ENCODE measurements at places on chromosomes 12 and 14.

- DNase-seq, result no peak
Measured at GRCh38 chr12:23424685-23425084, 524.8 kb downstream of the SOX5 start.

GRCh38 chr14:20712904-20713303 lies 24.3 kb downstream of the ANG start:
- no peak for DNase-seq

GRCh38 chr12:97487470-97487869 lies 24.9 kb downstream of the RMST start:
- no peak for DNase-seq

DNA sequence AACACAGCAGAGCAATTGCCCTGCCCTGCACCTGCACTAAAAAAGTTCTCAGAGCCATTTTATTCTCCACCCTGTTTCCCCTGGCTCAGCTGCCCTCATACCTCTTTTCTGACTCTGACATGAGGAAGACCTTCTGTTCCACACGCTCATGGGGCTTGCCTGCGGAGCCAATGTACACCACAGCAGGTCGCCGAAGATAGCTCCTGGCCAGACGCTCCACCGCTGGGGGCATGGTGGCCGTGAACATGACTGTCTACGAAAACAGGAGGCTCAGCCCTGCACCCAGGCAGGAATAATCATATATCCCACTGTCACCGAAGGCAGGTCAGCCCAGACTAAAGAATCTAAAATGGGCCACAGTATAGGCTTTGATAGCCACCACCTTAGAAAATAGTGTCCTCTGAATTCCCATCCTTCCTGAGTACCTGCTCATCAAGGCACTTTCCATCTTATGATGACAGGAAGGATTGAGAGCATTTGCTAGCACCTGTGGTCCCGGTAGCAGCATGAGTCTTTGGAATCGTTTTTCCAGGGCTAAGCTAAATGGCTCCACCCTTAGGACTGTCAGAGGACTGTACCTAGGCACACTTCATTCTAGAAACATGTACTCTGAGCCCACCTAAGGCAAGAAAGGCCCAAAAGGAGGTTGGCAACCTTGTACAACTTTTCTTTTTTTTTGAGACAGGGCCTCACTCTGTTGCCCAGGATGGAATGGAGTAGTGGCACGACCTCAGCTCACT lies 14.2 kb downstream of the CACNB3 start:
- no peak for DNase-seq

DNA sequence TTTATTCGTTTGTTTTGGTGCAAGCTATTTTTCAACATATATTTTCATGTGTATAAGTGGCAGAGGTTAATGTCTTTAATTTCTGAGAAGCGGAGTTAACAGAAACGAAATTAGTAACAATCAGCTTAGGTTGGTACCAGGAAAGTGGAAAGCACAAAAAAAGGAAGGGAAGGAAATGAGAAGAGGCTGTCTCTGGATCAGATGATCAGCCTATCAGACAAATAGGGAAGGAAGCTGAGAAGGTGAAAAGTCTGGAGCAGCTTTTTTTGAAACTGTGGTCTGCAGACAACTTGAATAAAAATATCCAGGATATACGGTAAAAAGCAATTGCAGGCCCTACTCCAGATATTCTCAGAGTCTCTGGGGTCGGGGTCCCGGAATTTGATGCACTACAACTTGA lies 265.0 kb downstream of the SSPN start:
- no peak for DNase-seq

- peak; percentile 95 for DNase-seq
Measured at GRCh38 chr12:56723889-56724700, 1.0 kb downstream of the NACA start.

- peak; percentile 93 for DNase-seq
Measured at GRCh38 chr12:106247674-106248311, at the start of gene CKAP4. TSS of gene CKAP4 (minus strand) at chr12:106248020. CDS start at chr12:106247851, 169 bp downstream.

- no peak for DNase-seq
Measured at GRCh38 chr14:55948399-55948798, 169.8 kb upstream of the PELI2 start.

- no peak for DNase-seq
Measured at GRCh38 chr14:104169005-104169698, 30.8 kb downstream of the KIF26A start.

DNA sequence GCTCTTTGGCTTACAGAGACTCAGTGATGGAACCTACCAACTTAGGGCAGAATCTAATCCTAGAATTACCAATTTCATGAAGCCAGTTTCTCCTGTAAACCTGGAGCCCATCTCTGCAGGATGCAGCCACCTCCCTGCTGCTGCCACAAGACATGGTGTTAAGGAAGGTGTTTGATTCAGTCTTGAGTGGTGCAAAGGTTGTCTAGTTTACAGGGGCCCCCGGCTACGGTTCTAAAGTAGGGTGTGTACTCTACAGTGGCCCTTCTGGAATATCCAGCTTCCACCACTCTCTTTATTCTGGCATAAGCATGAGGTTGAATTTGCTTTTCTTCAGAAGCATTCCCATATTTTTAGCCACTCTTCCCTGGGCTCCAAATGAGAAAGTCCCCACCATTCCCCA lies 154.1 kb upstream of the GRIP1 start:
- DNase-seq, result no peak

GRCh38 chr14:100294963-100295330 lies 11.3 kb downstream of the SLC25A29 start:
- no peak for DNase-seq

DNA sequence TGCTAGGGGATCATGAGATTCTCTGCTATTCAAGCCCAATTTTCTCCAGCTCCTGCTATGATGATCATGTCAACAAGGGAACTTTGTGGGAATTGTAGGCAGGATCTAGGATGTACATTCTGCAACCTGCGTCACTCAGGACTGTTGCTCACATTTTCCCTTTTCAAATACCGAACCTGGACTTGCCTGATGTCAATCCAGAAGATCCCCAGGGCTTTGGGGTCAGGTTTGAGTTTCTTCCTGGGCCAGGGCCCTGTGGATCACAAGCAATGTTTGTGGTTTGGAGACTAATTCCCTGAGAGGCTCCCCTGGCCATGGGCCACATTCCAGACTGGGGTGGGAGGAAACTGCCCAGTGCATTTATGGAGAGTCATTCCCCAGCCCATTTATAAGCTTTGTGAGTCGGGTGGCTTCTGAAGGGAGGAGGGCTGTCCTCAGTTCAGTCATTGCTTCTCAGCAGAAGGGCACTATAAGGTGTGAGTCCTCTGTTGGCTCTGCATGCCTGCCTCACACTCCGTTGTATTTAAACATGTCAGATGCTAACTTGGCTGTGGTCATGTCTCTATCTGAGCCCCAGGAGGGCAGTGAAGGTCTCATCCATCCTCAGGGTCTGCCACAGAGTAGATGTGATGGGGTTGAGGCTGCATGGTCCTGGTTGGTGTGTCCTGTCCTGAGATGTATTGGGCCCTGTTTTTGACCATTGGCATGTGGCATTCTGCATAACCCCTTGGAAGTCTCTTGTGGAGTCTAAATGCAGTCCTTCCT lies 6.5 kb downstream of the KRT86 start:
- peak; percentile 98 for DNase-seq

DNA sequence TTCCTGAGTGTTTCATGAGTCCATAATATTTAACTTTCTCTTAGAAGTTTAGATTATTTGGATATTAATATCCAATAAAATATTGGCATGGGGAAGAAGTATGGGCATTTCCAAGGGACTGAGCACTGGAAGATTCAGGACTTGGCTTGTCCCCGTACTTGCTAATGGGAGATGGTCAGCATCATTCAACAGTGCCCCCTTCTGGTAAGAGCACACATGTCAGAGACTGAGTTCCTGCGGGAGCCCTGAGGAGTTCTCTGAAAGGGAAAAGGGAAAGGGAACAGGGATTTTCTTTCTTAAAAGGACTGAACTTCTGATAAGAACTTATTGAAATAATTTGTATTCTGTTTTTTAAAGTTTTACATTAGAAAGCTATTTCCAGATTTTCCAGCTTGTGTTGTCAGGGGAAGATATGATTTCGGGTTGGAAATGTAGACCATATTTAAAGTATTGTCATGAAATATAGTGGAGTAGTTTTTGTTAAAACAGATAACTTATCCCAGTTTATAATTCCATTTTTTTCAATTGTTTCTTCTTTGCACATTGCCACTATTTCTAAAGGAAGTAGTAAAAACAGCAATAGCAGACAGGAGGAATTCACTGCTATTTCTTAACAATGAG lies 59.8 kb upstream of the C12orf71 start:
- DNase-seq, result peak; percentile 85

- DNase-seq, result no peak
Measured at GRCh38 chr14:20440882-20441281, 4.9 kb upstream of the KLHL33 start.

DNA sequence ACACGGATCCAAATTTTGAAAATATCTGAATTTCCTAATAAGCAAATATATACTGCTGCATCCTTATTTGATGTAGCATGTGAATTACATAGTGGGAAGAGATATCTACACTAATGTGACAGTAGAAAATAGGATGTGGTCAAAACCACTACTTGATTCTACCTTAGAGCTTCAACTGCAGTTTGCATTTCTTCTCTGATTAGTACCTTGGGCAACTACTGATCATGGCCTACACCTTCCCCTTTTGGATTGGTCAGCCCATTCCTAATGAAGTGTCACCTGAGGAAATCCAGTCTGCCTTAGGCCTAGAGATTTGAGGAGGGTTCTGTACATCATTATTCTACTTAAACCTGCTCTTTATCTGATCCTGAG lies 10.7 kb downstream of the LLPH start:
- no peak for DNase-seq

GRCh38 chr14:29868000-29868399 lies 59.6 kb downstream of the PRKD1 start:
- peak; percentile 18 for DNase-seq

DNA sequence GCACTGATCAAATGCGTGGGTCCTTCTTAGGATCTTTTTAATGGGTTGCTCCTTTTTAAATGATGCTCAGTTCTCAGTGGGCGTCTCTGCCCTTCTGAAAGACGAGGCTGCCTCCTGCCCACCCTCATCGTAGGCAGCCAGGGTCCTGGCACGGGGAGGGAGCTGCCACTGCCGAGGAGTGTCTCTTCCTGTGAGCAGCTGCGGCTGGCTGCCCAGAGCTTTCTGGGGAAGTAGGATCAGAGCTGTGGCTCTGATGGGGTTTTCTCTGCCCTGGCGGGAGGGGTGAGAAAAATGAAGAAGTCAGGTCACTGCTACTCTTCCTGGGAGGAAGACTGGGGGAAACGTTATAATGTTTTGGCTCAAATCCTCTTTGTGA lies 31.1 kb upstream of the BEGAIN start:
- no peak for DNase-seq

DNA sequence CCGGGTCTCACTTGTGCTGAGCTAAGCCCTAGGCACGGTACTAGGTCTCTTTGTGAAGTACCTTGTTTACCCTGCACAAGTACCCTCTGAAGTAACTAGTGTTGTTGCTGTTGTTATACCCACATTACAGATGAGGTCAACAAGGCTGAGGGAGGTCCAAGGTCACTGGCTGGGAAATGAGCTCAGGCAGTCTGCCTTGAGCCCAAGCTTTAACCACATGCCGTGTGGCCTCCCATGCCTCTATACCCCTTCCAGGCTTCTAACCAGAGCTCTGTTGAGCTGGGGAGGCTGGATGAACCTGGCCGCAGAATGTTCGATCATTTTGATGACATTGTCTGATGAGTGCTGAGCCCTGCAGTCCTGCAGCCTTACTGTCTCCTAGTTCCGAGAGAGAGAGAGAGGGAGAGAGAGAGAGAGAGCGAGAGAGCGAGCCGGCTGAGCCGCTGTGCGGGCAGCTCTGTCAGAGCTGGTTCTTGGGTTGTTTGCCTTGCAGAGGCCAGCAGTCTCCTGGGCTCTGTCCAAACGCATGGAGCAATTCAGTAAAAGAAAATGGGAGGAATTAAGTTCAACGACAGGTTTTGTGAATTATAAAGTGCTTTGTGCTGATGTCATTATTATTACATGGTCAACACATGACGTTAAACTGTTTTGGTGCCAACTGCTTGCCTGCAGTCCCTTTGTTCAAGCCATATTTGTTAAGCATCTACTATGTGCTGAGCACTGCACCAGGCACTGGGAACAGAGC lies 13.1 kb downstream of the JDP2 start:
- peak; percentile 95 for DNase-seq

GRCh38 chr14:93951635-93952540 lies 24.5 kb downstream of the ASB2 start:
- DNase-seq, result peak; percentile 8

All from GM23248 (cell line).